ENCODE measurements at places on chromosomes 1 and 21.

- DNase-seq, result no peak
Observed at GRCh38 chr1:105664495-105664894, 1392.0 kb upstream of the PRMT6 start.

DNA sequence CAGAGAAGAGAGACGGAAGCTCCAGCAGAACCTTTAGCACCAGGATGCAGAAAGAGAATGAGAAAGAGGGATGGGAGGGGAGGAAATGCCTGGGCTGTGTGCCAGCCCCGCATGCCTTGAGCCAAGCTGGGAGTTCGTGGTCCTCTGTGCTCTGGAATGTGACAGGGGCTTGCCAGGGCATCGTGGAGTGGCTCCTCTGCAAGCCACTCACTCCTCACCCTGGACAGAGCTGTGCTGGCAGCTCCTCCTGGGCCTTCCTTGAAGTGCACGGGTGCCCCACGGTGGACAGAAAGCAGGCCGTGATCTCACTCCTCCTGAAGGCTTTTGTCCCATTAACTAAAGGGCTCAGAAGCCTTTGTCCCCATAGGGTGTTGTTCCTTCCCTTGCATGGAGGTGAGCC, 34.8 kb upstream of the PRELP start:
- DNase-seq, result no peak

- no peak for DNase-seq
Observed at GRCh38 chr1:210722410-210723081, 393.8 kb downstream of the HHAT start.

- DNase-seq, result no peak
Observed at GRCh38 chr1:85334962-85335361, 58.5 kb upstream of the BCL10 start.

GRCh38 chr1:110463725-110464124, 12.8 kb downstream of the PROK1 start:
- DNase-seq, result no peak

DNA sequence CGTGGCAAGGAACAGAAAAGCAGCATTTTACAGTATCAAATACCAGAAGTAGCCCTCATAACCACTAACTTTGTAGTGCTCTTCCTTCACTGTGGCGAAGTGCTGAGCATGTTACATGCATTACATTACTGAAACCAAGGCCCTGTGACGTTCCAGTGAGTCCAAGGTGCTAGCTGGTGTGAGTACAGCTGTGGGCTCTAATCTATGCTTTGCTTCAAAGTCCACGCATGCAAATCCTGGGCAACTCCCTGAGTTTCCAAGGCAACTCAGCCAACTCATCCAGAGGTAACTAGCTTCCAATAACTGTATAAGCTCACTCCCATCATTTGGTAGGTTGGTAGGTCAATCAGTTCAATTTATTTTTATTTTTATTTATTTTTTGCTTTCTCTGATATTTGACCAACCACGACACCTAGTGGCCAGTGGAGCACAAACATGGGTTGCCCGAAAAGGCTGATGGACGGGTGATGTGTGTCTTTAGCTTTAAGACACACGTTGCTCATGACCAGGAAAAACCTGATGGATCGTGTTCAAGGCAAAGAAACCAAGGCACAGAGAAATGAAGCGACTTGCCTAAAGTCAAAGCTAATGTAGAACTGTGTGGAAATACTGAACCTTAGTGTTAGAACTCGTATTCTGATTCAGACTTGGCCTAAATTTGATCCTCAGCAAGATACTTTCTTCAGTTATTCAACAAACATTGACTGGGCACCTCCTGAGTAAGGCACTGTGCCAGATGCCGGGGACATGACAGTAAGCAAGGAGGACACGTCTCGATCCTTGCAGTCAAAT, 73.0 kb downstream of the GNG12 start:
- DNase-seq, result peak; percentile 45

DNA sequence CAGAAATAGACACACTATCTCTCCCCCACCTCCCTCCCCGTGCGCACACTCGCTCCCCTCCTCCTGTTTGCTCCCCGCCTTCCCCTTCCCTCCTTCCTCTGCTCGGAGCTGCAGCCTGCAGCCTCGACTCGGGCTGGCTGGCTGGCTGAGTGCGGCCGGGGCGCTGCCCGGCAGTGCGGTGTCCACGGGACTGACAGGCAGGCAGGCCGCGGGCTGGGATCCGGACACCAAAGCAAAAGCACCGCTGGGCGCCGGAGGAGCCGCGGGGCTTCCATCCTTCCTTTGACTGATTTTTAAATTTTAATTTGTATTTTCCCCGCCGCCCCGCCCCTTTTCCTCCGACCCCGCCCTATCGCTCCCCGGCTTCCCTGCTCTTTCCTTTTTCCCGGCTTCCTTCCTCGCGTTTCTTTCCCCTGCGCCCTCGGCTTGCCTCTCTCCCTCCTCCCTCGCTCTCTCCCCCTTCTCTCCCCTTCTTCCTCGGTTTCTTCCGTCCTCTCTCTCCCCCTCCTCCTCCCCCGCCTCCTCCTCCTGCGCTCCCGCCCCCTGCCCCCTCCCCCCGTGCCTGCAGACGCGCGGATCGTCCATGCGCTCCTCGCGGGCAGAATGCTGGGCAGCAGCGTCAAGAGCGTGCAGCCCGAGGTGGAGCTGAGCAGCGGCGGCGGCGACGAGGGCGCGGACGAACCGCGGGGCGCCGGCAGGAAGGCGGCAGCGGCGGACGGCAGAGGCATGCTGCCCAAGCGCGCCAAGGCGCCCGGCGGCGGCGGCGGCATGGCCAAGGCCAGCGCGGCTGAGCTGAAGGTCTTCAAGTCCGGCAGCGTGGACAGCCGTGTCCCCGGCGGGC, 109.4 kb downstream of the NAV1 start:
- DNase-seq, result no peak

DNA sequence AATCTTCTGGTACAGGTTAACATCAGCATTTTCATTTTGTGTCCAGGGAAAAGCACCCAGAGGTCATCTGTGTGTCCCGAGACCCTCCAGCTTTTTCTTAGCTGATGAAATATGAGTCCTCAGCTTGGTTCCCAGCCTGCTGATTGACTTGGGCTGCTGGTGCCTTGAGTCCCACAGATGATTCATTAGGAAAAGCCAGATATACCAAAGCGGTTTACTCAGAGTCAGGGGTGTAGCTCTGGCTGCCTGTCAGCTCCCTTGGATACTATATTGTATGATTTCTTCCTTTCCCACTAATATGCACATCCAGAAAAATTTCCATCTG, 43.7 kb upstream of the MAB21L3 start:
- no peak for DNase-seq

- DNase-seq, result no peak
Observed at GRCh38 chr1:193952778-193953374, 766.5 kb upstream of the B3GALT2 start.

GRCh38 chr1:3471356-3472087, 17.1 kb downstream of the ARHGEF16 start:
- DNase-seq, result no peak

DNA sequence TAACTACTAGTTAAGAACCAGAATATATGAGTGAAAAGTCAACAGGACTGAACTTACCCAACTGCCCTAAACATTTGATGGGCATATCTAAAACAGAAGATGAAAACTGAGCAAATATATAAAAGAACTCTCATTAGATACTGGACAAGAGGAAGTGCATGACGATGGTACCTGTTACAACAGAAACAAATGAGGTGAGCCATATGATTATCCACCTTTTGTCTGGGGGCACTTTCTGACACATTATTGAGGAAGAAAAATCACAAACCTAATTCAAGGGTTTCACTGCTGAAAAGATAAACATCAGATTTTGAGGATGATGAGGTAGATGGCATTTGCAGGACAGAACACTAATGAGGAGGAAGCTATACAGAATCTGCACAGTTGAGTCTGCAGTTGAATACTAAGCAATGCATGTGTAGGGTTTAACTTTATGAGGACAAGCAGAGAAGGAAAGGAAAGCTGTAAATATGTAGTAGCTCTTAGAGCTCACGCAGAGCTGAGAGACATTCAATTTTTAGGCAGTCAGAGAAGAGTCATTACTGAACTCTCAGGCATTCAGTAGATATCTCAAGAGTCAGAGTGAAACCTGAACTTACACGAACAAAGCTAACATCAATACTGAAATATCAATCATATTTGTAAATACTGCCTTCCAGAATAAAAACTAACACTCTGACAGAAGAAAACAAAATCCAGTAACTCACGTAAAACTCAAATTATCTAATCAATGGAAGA, 262.1 kb downstream of the AKT3 start:
- DNase-seq, result no peak

DNA sequence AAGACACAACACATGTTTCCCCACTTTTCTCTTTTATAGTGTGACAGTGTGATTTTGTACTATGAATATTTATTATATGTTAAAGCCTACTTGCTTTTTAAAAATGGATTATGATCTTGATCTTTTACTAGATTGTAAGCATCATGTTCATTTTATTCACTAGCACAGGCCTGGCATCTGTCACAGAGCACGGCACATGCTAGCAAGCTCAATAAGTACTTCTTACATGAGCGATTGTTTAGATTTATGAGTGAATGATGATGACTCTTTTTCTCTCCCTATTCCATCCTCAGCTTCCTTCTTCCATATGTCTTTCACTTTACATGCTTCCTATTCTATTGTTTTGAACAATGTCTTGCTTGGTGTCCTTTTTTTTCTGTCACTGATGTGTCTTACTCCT, 1454.1 kb downstream of the MRPL39 start:
- DNase-seq, result no peak

DNA sequence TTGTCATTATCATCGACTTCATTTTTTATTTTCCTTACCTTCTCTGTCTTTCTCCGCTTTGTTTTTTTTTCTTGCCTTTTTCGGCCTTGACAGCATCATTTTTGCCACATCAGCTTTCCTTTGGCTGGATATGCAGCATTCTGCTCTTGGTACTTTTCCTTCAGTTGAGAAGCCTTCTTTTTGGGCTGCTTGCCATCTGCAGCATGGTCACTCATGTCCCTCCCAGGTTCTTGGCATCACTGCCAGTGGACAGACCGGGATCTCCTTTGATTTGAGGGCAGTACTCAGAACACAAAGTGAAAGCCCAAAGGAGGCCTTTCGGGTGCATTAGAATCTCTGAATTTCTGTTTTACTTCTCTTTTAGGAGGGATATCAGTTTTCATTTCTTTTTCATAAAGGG, 3.7 kb upstream of the PARP1 start:
- DNase-seq, result no peak
